ENCODE measurements at places on chromosomes 1 and 21. TPM values are rescaled to one million over a fixed set of nuclear protein-coding genes. Genes with fewer than 3 reads are reported as not detected.

- DNase-seq, result no peak
Observed at GRCh38 chr1:5351366-5351765, 640.9 kb downstream of the NPHP4 start.

DNA sequence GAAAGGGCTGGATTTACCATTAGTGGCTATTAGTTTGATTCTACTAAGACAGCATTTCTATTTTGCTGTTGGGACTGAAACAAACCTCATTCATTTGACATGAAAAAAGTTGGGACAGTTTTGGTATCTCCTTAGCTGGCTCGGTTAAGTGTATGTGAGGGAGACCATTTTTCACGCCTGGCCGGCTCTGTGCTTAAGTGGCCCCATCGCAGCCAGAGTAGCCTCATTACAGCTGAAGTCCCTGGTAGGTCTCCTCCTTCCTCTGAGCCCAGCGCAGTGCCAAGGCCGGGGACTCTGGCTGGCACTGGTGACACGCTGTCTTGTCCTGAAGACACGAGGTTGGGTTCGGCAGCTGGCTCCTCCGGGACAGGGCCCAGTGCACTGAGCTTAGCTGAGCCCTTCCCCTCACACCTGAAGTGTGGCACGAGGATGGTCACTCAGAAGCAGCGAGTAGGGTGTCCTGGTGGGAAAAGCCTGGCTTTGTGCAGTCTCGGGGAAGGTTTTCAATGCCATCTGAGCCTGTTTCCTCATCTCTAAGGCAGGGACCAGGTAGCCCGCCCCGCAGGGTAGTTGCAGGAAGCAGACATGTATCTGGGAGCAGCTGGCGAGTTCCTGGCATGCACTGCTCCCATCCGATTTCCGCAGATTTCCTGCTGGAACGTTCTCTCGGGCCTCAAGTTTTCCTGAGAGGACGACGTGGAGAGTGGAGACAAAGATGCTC, 196.5 kb downstream of the DYRK1A start:
- no peak for DNase-seq

- DNase-seq, result no peak
Observed at GRCh38 chr1:187689129-187689528, 860.4 kb downstream of the PLA2G4A start.

AMY1B gene
- polyA plus RNA-seq, result not detected

YTHDF2 gene
- polyA plus RNA-seq, result 66.8 TPM

- DNase-seq, result no peak
Observed at GRCh38 chr1:115753361-115753760, 15.2 kb downstream of the CASQ2 start.

GRCh38 chr1:111448482-111448917, 556 bp downstream of the WDR77 start:
- peak; percentile 37 for DNase-seq

LAPTM5 gene
- polyA plus RNA-seq, result 5.4 TPM

All from hepatocyte (in vitro differentiated cells).